ENCODE measurements at places on chromosomes 7 and 10. TPM values are rescaled to one million over a fixed set of nuclear protein-coding genes. Genes with fewer than 3 reads are reported as not detected.

Gene ITPRID1
- total RNA-seq: not detected

Gene GRID1
- 0.09 TPM for total RNA-seq

Gene HOXA4
- 0.14 TPM for total RNA-seq

Gene UCMA
- not detected for total RNA-seq

Gene SPACDR
- total RNA-seq: 0.14 TPM

Gene MYH16
- not detected for total RNA-seq

Gene ZPBP
- not detected for total RNA-seq

Gene CCAR1
- total RNA-seq: 21.7 TPM

Gene SLC39A12
- total RNA-seq: not detected

Gene CCDC7
- total RNA-seq: 13.7 TPM

Gene PRTFDC1
- 23.3 TPM for total RNA-seq

Gene C7orf57
- not detected for total RNA-seq

Gene PNLIPRP1
- not detected for total RNA-seq

Gene HOXA13
- 5.7 TPM for total RNA-seq

Gene CADPS2
- total RNA-seq: 16.4 TPM

Gene THAP5
- 21.3 TPM for total RNA-seq

Gene EN2
- total RNA-seq: under 0.01 TPM

Gene NODAL
- not detected for total RNA-seq

Gene AKR1C4
- not detected for total RNA-seq

Gene CALY
- total RNA-seq: not detected

Gene PPP1R17
- total RNA-seq: not detected

Gene SHH
- not detected for total RNA-seq

Gene ABCB1
- total RNA-seq: 1.7 TPM

Gene BMPER
- 32.6 TPM for total RNA-seq

Gene AUTS2
- 2.3 TPM for total RNA-seq

Gene CHCHD3
- 97.8 TPM for total RNA-seq

Gene PRSS37
- not detected for total RNA-seq

Gene CHAT
- not detected for total RNA-seq

Gene IKZF1
- not detected for total RNA-seq

Gene ADIRF
- total RNA-seq: 110 TPM

Gene CALML5
- total RNA-seq: not detected

Gene ARHGAP22
- total RNA-seq: 20.7 TPM

Gene SFXN4
- total RNA-seq: 9.5 TPM

Gene DEPP1
- total RNA-seq: 22.6 TPM

Gene FAM237B
- not detected for total RNA-seq

Measured in smooth muscle cell of bladder (primary cell).